Cortex of kidney (tissue), 1 donor: ENCODE measurements at places on chromosomes 11 and 22.

GRCh38 chr22:37303821-37304274, 21.5 kb downstream of the CYTH4 start:
- DNase-seq = no peak

GRCh38 chr11:27722953-27723344, 22.7 kb upstream of the BDNF start:
- no peak for DNase-seq

- DNase-seq = no peak
Observed at GRCh38 chr11:126478466-126478865, 123.0 kb downstream of the ST3GAL4 start.

- no peak for DNase-seq
Observed at GRCh38 chr11:133776671-133777367, 68.5 kb downstream of the SPATA19 start.

DNA sequence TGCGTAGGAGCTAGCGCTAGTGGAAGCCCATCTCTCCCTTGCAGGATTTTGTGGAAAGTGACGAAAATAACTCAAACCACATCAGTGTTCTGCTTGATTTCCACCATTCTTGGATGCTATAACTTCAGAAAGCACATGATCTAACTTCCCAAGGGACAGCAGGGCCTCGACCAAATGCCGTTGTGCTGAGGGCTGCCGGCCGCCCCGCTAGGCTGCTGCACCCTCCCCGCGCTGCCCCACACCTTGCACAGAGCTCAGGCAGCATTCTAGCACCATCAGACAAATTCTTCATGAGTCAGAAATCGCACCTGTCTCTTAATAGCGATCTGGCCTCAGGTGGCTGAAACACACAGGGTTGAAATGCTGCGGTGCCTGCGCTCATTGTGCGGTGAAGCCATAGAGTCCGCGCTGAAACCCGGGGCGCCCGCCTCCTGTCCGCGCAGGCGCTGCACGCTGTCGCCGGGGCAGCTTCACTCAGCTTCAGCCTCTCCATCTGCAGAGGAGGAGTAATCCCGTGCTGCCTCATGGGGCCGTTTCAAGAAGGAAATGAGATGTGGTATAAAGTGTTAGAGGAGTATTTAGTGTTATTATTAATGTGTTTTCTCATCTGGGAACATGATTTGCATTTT, 59.2 kb upstream of the B3GAT1 start:
- DNase-seq = no peak

- no peak for DNase-seq
Observed at GRCh38 chr22:20254975-20255946, 12.9 kb downstream of the RTN4R start.

GRCh38 chr11:79661373-79661772, 220.5 kb upstream of the TENM4 start:
- DNase-seq = no peak

- no peak for DNase-seq
Observed at GRCh38 chr11:17389957-17390649, 1.6 kb upstream of the KCNJ11 start.

GRCh38 chr11:77589181-77589520, 602 bp upstream of the AQP11 start:
- no peak for DNase-seq

DNA sequence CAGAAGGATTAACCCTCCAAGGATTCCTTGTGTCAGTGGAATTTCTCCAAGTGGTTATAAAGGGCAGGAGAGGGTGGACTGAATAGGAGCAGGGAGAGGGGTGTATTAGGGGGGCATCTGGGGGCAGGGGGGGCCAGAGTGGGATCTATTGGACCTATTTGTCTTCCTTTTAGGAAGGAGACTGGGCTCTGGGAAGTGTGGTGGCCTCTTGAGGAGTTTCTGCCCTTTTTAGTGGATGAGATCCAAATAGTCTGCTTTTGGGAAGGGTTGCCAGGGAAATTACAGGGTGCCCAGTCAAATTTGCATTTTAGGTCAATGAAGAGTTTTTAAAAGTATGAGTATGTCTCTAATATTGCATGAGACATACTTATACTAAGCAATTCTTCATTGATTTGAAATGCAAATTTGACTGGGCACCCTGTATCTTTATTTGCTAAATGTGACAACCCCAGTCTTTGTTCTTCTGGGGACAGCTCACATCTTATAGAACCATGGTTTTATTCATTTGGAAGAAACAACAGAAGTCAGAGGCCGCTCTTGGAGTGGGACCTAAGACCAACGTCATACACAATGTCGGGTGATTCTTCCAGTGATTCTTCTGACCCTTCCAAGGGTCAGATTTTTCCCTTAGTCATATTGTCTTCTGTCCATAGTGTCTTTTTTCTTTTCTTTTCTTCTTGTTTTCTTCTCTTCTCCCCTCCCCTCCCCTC, 429 bp upstream of the SLC22A6 start:
- no peak for DNase-seq

DNA sequence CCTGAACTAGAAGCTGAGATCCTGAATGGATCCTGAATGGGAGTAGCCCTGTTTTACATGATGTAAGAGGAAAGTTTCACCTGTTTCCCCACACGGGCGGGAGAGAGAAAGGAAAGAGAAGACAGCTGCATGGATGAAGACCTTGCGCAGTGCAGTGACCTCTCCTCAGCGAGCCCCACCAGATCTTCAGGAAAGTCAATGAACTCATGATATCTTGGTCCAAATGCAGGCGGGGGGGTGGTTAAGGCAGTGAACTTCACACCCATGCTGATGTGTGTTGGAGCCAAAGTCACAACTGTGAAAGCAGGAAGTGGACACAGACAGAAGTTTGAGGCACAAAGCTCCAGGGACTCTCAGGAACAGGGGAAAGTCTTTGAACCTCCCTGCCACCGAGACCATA, 8.6 kb upstream of the FJX1 start:
- no peak for DNase-seq

DNA sequence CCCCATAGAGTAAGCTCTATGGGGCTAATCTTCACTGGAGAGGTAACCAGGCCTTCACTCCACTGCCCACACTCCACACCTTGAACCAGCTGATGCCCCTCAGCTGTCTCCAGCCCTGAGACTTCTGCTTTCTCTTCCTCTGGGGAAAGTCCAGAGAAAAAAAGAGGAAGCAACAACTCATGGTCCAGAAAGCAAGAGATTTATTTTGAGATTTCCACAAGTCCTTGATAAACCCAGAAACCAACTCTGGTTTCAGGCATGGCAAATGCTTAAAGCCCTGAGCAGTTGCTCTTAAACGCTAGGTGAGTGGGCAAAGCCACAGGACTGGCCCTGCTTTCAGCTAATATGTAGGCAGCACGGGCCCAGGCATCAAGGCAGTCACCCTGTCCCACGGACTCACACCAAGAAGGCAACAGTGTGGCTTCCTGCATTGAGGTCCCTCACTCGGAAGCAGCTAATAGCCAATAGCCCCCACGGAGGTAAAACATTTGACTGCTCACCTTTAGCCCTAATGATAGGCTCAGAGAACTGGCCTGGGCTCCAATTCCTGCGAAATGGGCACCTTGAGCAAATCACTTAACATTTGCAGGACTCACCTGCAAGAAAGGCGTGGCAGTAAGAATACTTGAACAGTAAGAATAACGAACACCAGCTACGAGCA, 4.3 kb downstream of the CYB561A3 start:
- DNase-seq = no peak

DNA sequence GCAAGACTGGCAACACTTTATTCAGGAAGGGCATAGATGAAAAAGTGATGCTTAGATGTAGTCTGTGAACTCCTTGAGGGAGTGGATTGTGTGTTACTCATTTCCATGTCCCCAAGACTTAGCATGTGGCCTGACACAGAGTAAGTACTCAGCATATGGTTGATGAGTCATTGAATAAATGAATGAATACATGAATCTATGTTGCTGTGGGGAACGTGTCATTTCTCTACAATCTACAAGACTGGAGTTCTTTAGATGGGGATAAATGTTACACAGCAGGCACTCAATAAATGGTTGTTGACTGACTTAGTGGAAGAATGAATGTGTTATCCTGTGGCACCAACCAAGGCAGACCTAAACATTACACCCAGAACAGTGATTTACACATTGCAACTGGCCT, 17.9 kb downstream of the BPIFC start:
- DNase-seq = no peak

DNA sequence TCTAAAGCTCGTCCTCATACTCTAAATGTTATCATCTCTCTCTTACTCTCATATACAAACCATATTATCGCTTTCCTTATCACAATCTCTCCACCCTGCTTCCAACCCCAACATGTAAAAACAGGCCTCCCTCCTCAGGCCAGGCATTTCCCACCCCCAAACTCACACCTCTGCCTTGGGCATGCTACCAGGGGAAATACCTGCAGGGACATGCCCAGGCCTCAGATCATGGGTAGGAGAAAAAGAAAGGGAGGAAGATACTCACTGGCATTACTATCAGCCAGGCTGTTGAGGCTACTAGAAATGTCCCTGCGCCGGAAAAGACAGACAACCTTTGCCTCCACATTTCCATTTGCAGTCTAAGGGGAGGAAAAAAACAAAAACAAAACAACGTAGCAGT, 1.8 kb downstream of the MTA2 start:
- no peak for DNase-seq

GRCh38 chr11:1260023-1260501, 37.2 kb downstream of the MUC5B start:
- no peak for DNase-seq

DNA sequence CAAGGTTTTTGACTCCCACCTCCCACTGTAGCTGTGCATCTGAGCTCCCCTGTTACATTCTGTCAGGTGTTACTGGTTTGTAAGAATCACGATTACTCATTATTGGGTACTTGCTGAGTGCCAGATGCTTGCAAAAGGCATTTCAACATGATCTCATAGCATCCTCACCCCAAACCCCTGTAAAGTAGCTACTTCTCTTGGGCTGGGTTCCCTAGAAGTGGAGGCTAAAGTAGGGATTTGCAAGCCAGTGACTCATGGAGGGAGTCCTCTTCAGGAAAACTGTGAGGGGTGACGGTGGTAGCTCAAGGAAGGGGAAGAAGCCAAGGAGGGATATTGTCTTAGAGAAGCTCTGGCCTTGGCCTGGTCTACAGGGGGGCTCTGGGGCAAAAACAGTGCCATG, 78.6 kb downstream of the TIMP3 start:
- no peak for DNase-seq

GRCh38 chr22:34992672-34993071, 73.3 kb upstream of the ISX start:
- no peak for DNase-seq

DNA sequence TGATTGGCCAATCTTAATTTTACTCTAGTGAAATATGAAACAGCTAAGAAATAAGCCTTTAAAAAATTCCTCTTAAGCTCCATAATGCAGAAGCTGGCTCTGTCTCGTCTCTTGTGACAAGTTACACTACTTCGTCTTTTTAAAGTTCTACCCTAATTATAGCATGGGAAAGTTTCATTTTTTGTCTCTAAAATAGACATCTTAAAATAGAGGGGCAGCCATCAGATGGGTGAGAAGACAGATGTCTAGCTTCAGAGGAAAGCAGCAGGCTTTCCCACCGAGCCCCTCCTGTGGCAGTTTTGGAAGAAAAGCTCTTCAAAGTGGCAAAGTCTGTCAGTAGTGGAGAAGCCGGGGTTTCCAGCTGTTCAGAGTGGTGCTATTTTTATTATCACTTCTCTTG, 39.5 kb downstream of the XRRA1 start:
- DNase-seq = no peak

DNA sequence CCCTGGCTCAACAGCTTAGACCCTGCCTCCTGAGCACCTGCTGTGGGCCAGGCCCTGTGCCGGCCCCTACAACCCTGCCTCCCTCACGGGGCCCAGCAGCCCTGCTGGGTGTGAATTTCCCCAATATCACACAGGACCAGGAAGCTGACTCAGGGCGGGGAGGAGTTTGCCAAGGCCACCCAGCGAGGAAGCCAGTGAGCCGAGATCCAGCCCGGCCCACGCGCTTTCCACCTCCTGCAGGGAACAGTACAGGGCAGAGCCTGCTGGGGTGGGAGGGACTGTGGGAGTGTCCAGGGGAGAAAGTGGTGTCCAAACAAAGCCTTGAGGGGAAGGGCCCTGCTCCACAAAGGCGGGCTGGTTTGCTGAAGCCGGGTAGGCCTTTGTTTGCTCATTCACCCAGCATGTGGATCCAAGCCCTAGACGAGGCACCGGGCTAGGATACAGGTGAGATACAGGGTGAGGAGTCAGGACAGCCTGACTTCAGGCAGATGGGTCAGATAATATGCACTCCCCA, 26.8 kb downstream of the RPL3 start:
- DNase-seq = no peak

DNA sequence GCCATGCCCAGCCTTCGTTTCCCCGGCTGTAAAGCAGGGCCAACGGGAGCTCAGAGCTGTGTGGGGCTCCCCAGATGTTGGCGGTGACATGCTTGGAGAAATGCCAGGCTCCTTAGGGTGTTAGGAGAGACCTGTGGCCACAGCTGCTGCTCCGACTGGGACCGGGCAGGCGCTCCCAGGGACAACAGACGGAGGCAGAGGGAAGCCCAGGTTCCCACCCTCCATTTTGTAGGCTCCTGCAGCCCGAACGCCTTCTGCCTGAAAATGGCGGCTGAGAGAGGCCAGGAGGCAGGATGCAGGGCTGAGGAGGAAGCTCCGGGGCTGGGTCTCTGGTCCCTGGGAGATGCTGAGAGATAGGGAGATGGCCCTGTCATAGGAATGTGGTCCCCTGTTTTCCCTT, 10.0 kb downstream of the CD6 start:
- DNase-seq = no peak

DNA sequence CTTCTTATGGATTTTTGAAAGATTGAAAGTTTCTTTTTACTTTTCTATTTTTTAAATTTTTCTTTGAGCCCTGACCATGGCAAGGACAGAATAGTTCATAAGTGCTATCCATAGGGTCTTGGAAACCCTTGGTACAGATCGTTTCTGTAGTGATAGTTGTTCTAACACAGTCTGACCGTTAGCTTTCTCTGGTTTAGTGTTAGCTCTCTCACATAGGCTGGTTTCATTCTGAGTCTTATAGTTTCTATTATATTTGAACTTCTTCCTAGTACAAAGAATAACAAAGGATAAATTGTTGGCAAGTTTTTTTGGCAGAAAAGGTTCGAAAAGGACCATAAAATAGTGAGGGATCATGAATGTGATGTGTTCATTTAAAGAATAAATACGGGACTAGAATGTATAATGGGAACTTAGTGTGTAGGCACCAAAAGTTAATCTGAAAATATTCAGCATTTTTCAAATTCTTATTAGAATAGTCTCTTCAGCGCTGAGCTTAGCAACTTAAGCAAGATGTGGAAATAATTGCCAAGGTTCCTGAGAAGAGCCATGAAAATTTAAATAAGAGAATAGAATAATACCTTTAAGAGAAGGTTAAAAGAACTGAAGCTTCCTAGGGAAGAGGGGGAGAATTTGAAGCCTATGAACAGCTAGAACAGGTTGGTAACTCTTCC, 24.1 kb downstream of the FDX1 start:
- no peak for DNase-seq

DNA sequence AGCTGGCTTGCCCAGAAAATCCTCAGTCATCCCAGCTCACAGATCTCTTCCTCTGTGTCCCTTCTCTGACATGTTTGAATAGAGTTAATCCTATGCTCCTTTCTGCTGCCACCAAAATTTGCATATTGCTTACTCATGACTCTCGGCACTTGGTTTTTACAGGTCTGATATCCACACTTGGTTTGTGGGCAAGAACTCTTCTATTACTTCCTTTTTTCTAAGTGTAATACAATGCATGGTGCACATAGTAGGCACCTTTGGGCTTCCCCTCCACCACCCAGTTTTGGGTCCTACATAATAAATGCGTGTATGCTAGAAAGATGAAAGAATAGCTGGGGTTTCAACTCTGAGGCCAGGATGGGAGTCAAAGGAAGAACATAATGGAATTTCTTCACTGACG, 69.7 kb upstream of the GRK3 start:
- DNase-seq = no peak

- no peak for DNase-seq
Observed at GRCh38 chr11:71298016-71298550, 45.7 kb upstream of the SHANK2 start.
